ENCODE measurements at places on chromosomes 6 and 20. TPM values are rescaled to one million over a fixed set of nuclear protein-coding genes. Genes with fewer than 3 reads are reported as not detected.

PLA2G7 gene
- total RNA-seq, result not detected

GRCh38 chr6:138110229-138110628 is 3.0 kb upstream of the PERP start:
- peaks cover 18% of the 10 kb centered on the region for H3K4me1 ChIP-seq
- no peak overlapping the region for H3K4me3 ChIP-seq
- peaks cover 17% of the 10 kb centered on the region for H3K27me3 ChIP-seq
- no peaks in the 10 kb centered on the region for H3K36me3 ChIP-seq
- no peak for DNase-seq

ZBP1 gene
- 41.1 TPM for total RNA-seq

DNA sequence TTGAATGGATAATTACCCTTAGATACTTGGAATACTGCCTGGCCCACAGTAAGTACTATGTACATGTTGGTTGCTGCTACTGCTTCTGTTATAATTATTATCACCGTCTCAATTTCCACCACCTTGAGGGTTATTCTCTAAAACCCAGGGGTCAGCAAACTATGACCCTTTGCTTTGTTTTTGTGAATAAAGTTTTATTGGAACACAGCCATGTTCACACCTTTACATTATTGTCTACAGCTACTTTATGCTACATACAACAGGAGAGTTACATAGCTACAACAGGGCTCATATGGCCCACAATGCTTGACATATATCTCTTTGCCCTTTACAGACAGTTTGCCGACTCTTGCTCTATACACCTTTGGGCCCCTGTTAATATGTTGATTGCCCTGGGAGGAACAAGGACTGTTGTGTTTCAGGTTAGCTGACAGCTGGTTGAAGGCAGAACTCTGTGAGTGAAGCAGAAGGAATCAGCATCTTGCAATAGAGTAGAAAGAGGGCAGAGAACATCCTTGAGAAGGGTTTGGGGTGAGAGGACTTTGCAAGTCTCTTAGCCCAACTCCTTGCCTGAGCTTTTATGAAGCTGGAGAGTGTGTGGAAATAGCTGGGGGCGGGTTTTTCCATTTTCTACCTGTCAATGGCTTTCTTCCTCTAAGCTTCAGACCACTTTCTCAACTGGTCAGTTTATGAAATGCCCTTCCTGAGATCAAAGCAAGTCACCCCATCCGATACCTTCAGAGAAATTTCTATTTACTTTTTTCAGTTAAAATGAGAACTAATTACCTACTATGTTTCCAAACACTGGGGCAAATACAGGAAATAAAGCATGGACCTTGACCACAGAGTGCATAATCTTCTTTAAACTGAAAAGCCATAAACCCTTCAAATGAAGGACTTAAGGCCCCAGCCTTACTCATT is 3.5 kb upstream of the MEP1A start:
- DNase-seq, result no peak
- no peak overlapping the region for H3K4me3 ChIP-seq
- no peaks in the 10 kb centered on the region for H3K27me3 ChIP-seq
- no peaks in the 10 kb centered on the region for H3K36me3 ChIP-seq

GRCh38 chr6:28523241-28523622 is 2.4 kb upstream of the GPX5 start:
- H3K36me3 ChIP-seq, result no peaks in the 10 kb centered on the region
- no peak overlapping the region for H3K4me3 ChIP-seq
- no peak overlapping the region for H3K27ac ChIP-seq
- no peaks in the 10 kb centered on the region for H3K27me3 ChIP-seq
- peak; percentile 33 for DNase-seq
- peaks cover 16% of the 10 kb centered on the region for H3K4me1 ChIP-seq

- H3K4me1 ChIP-seq, result peaks cover 2% of the 10 kb centered on the region
- H3K4me3 ChIP-seq, result no peak overlapping the region
- H3K36me3 ChIP-seq, result no peaks in the 10 kb centered on the region
- no peaks in the 10 kb centered on the region for H3K27me3 ChIP-seq
- H3K27ac ChIP-seq, result no peak overlapping the region
Observed at GRCh38 chr6:134363323-134364039, 45.6 kb upstream of the SGK1 start.

- no peaks in the 10 kb centered on the region for H3K4me1 ChIP-seq
- no peaks in the 10 kb centered on the region for H3K36me3 ChIP-seq
- no peak overlapping the region for H3K27ac ChIP-seq
- no peak for DNase-seq
Observed at GRCh38 chr6:53112871-53113270, 35.8 kb downstream of the GCM1 start.

GRCh38 chr6:168195712-168196111 is 116.7 kb upstream of the FRMD1 start:
- peaks cover 30% of the 10 kb centered on the region for H3K27me3 ChIP-seq
- DNase-seq, result no peak
- H3K4me3 ChIP-seq, result no peak overlapping the region
- H3K36me3 ChIP-seq, result no peaks in the 10 kb centered on the region
- H3K27ac ChIP-seq, result no peak overlapping the region

CLPSL2 gene
- total RNA-seq, result not detected

SGK2 gene
- 2.0 TPM for total RNA-seq

PRKN gene
- 3.4 TPM for total RNA-seq

DNA sequence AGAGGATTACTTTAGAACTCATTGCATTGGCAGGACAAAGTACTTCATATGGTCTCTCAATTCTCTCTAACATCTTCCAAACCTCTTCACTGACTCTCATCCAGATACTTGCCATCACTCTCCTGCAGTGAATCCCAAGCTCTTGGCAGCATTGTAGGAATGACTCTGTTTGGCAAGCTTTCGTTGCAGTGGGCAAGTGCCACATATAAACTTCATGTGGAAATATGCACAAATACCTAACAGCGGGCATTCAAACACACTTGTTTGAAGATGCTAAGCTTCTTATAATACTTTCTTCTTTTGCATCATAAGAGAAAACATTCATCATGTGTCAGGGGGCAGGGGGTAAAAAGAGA is 86.2 kb upstream of the F13A1 start:
- no peak overlapping the region for H3K27ac ChIP-seq
- H3K36me3 ChIP-seq, result no peaks in the 10 kb centered on the region
- H3K4me3 ChIP-seq, result no peak overlapping the region
- no peak for DNase-seq
- H3K4me1 ChIP-seq, result no peaks in the 10 kb centered on the region
- H3K27me3 ChIP-seq, result no peaks in the 10 kb centered on the region

DNA sequence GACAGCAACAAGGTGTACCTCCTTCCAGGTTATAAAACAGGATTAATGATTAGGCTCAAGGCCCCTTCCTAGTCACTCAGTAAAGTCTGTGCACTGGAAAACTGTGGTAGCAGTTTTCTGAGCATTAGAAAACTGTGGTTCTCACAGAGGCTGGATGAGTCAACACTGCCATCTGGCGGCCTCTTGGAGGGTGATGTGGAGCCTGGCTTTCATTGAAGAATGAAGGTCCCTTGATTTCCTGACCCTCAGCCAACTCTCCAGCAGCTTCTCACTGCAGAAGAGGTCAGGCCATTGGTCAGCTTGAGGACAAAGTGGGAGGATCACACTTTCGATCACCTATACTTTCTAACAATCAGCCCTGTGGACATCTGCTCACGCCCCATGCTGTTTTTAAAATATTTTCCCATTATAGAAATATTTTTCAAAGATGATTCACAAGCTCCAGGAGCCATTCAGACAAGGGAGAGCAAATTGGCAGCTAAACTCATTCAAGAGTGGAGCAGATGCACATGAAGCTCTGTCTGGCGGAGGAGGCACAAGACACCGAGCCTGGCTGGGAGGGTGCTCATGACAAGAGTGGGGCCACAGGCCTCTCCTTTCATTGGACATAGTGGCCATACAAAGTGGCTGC is 23.2 kb downstream of the PSMB1 start:
- no peak overlapping the region for H3K4me3 ChIP-seq
- no peak overlapping the region for H3K27ac ChIP-seq
- peak; percentile 63 for DNase-seq
- H3K4me1 ChIP-seq, result no peaks in the 10 kb centered on the region
- H3K27me3 ChIP-seq, result no peaks in the 10 kb centered on the region

DNA sequence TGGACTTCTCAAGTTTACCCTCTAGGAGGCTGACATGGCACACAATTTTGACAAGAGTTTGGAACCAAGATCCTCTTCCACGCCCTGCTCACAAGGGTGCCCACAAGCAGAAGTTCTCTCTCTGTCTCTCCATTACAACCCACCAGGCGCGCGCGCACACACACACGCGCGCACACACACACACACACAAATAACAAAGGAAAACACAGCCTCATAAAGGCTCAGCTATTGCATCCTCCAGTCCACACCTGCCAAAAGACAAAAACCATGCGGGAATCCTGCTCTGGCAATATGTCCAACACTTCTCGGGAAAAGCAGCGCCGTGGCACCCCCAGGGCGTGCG is 870 bp downstream of the PAK5 start:
- no peaks in the 10 kb centered on the region for H3K4me1 ChIP-seq
- peaks cover 16% of the 10 kb centered on the region for H3K27me3 ChIP-seq
- DNase-seq, result no peak
- no peaks in the 10 kb centered on the region for H3K36me3 ChIP-seq
- no peak overlapping the region for H3K27ac ChIP-seq

Measured in T-cell (primary cell).